ENCODE measurements at places on chromosomes 6 and 20.

- DNase-seq: no peak
Measured at GRCh38 chr6:50925548-50925947, 106.9 kb downstream of the TFAP2B start.

DNA sequence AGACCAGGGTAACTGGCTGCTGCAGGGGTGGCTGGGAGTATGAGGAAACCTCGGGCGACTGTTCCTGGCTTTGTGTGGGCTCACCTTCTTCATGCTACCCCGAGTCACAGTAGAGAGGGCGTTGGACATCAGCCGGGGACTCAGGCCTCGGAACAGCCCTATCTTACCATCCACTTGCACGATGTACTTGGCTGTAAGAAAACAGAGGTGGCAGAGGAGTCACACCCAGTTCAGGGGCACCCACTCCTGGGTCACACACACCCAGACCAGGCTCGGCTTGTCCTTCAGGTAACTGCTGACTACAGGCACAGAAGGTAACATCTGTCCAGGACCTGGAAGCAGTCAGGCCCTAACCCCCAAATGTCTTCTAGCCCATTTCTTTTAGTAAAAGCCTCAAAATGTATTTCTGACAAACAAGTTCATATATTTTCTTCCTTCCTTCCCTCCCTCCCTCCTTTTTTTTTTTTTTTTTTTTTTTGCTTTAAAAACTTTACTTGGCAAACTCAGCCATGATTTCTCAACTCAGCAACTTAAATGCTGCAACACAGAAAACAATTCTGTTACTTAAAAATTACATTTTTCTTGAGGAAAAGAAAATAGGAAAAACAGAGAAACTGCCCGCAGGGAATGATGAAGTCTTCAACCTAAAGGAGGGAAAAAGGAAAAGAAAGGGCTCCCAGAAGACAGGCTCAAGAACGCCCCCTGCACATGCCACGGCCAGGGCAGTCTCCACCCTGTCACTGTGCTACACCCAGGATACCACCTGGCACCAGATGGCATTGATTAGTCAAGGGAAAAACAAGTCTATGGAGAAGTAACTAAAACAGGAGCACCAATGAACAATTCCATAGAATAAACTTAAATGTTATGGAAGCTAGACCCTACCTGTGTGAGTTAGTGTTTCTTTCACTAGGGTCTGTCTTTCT lies 7.3 kb downstream of the MTCH1 start:
- DNase-seq: no peak

- no peak for DNase-seq
Measured at GRCh38 chr6:148179786-148180185, 162.9 kb upstream of the SASH1 start.

DNA sequence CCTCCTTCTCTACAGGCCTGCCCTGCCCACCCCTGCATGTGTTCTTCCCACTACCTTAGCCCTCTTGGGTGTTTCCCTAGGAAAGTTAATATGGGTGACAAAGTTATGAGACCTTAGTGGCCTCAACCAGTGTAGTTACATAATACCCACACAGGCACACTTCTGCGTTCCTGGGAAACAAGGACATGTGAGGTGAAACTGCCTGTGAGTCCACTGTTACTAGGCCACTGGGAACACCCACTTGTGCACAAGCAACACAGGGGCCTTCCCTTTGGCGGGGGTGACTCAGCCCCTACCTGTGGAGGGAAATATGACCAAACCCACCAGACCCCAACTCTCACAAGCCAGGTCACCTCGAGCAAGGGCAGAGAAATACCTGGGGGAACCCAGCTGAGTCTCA lies 12.8 kb downstream of the PI16 start:
- DNase-seq: no peak

DNA sequence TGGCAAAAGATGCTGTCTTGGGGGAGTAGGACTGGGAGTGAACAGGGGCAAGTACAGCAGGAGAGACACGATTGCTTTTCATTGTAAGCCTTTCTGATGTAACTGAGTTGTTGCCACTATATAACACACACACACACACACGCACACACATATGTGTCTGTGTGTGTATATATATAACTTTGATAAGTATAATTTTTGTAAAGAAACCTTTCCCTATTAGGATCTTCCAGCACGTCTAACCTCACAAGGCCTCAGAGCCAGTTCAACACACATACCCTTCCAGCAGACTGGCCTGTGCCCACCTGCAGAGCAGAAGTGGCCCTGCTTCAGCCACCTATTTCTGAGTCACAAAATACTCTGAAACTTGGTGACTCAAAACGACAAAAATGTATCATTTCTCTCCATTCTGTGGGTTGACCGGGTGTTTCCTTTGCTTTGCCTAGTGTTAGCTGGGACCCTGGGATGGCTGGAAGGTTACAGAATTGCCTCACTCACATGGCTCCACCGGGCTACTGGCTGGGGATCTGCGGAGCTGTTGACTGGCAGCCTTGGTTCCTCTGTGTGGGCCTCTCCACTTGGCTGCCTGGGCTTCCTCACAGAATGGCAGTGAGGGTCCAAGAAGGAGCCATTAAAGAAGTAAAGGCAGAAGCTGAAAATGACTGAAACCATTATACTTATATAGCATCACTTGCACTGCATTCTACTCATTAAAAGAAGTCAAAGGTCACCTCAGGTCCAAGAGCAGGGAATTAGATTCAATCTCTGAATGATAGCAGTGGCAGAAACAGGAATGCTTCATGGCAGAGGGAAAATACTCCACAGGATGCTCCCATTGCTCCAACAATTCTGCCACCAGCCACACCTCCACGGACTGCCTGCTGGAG lies 126.4 kb downstream of the BANF2 start:
- no peak for DNase-seq

DNA sequence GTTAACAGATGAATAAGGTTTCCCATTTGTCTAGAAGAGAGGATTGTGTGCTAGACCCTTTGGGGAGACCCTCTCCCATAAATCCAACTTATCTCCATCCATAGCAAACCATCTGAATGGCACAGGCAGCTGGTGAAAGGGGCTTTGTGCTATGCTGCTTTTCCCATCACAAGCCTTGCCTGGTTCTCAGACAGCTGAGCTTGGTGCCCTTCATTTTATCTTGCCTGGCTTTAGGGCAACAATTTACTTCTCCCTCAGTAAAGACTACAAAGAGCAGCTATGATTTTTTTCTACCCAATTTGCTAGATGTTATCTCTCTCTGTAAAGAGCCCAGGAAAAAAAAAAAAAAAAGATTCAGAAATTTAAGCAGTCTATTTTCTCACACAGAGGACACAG lies 117.0 kb upstream of the COL21A1 start:
- DNase-seq: no peak

- DNase-seq: no peak
Measured at GRCh38 chr20:4064144-4064909, 49.0 kb upstream of the RNF24 start.

- no peak for DNase-seq
Measured at GRCh38 chr20:45394221-45395113, 13.6 kb upstream of the DBNDD2 start.

GRCh38 chr6:33975661-33976436 lies 170.0 kb downstream of the GRM4 start:
- DNase-seq: no peak

- no peak for DNase-seq
Measured at GRCh38 chr6:135018941-135019340, 35.7 kb downstream of the HBS1L start.

DNA sequence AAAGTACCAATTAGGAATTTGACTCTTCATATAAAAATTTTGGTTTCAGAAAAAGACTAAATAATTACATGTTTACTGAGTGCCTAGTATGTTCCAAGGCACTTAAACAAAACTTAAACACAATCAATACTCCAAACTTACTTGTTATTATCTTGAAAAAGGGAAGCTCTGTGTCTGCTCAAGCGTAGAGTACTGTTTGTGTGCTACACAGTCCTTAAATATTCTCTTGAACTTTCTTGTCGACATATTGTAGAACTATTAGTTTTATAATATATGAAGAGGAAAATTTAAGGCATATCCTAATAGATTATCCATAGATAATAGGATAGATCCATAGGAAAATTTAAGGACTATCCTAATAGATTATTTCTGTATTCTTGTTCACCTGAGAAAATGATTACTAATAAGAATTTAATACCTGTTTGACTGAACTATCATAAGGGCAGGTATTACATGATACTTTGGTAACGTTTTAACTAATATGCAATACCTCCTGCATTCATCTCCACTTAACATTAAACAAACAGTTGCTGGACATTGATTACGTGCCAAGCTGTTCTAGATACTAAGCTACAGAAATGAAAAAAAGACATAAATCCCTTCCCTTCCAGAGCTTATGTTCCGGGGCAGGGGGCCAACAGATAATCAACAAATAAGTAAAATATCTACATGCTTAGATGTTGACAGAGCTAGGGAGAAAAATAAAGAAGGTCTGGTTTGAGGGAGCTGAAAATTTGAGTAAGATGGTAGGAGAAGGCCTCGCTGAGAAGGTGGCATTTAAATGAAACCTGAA lies 115.2 kb upstream of the BCLAF1 start:
- no peak for DNase-seq

DNA sequence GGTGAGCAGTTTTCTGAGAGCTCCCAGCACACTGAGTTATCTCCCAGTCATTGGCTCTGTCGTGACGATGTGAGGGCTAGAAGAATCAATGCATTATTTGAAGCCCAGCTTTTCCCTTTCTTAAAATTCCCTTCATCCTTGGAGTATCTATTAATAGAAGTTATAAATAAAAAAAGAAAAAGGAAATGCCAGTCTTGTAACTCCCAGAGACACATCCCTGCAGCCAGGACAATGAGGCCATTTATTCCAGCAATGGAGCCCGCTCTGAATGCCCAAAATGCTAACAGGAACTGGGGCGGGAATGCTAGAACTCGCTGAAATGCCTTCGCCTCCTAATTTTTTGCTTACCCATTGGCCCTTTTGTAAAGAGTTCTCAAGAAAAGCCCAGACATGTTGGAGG lies 305.8 kb downstream of the TFAP2C start:
- no peak for DNase-seq

GRCh38 chr6:13427316-13427715 lies 60.1 kb downstream of the GFOD1 start:
- no peak for DNase-seq

- DNase-seq: no peak
Measured at GRCh38 chr6:38495518-38495917, 144.2 kb downstream of the BTBD9 start.

DNA sequence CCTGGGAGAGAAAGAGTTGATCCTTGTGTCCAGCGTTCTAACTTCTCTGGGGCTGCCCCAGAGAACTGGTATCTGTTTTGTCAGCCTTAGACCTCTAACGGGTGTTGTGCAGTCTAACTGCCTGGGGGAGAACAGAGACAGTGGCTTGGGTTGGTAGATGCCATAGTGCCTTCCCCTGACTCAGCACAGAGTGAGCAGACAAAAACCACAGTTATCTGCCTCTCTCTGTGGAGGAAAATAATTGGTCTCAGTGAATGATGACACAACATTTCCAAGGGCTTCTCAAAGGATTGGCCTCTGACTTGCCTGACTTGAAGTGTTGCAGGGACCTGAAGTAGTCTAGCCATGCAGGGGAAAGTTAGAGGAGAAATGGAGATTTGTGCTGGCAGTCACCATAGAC lies 226.2 kb upstream of the MAN1A1 start:
- no peak for DNase-seq

DNA sequence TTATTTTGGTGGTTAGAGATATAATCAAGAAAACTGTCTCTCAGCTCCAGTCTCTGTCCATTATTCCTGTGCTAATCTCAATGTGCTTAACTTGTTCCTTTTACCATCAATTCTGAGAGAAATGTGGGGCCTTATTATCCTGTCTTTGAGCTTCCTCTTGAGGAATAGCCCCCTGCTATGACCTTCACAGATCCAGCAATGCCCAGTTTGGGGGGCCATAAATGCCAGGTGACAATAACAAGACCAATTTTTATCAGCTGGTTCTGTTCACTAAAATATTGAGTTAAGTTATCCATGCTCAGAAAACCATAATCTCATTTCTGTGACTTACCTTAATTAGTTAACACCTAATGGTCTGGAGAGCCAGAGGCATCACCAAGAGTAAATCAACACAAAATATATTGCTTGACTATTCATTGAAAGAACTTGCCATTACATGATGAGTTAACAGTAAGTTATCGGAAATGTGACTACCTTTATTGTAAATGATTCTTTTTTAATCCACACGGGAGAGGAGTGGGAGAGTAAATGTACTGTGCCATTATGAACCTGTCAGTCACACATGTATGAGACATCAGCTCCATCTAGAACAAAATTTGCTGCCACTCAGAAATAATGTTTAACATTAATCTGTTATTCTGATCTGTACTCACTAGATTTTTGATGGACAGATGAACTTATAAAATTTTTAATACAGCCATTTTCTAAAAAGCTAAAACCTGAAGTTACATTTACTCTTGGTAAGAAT lies 149.7 kb downstream of the ID4 start:
- DNase-seq: no peak

- DNase-seq: no peak
Measured at GRCh38 chr6:20024316-20024673, 187.1 kb downstream of the ID4 start.

DNA sequence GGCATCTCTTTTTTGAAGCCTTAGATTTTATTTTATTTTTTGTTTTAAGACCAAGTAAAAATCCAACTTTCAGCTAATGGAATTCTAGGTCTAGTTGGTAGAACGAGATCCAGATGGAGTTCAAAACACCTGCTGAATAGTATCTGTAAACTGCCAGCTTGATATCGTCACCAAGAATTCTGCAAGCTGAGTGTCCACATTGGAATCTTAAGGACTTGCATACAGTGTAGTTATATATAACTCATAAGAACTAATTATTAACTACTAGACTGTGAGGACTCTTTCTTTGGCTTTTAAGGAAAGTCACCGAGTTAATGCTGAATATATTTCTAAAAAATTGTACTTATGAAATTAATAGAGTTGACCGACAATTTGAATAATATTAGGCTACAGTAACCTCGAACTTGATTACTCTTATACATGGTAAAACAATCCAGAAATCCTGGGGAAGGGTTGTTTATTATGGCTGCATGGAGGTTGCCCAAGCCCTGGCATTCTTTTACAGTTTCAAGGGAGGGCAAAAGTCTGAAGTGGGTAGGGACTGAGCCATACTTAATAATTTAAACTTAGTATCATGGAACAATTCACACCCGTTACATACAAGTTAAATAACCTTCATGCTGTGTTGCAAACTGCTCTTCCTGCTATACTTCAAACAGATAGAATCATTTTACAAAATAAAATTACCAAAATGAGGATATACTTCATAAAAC lies 553.9 kb downstream of the PTPRT start:
- DNase-seq: no peak

DNA sequence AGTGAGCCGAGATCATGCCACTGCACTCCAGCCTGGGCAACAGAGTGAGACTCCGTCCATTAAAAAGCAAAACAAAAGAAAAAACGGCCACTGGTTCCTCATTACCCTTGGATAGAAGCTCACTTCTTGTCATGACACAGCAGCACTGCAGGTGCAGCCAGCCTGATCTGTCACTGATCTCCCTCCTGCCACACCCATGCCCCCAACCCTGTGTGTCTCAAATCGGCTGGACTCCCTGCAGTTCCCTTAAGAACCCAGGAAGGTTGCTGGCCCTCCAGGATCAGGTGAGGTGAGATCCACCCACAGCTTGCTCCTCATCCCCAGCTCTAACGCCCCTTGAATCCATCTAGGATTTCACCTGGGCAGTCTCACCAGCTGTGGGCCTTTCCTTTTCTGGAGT lies 26.3 kb upstream of the NNAT start:
- no peak for DNase-seq

- DNase-seq: no peak
Measured at GRCh38 chr6:47413752-47414422, 63.7 kb upstream of the CD2AP start.

- no peak for DNase-seq
Measured at GRCh38 chr20:62879275-62880146, 17.9 kb upstream of the TCFL5 start.

Measured in stimulated activated CD8-positive, alpha-beta memory T cell treated with anti-CD3 and anti-CD28 coated beads, Interleukin-7, amount 100 ng/mL, for 1 hour (primary cell).